ENCODE measurements at places on chromosomes 2 and 18. TPM values are rescaled to one million over a fixed set of nuclear protein-coding genes. Genes with fewer than 3 reads are reported as not detected.

GRCh38 chr2:25537526-25537925 is 135.9 kb downstream of the DTNB start:
- DNase-seq, result no peak

- peak; percentile 47 for DNase-seq
Observed at GRCh38 chr2:96951125-96951654, 35.2 kb downstream of the FAM178B start.

GRCh38 chr2:240960971-240961876 is 37.2 kb upstream of the SNED1 start:
- no peak for DNase-seq

DNA sequence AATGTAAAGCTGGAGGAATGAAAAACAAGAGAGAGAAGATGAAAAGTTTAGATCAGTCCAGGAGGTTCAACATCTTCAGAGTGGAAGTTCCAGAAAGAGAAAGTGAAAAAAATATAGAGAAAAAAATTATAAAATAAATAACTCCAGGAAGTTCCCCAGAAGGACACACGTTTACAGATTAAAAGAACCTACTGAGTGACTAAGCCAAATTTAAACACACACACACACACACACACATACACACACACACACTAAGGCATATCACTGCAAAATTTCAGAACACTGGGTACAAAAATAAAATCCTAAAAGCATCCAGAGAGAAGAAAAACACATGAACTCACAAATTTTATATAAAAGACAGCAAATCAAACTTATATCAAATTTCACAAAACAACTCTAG is 85.9 kb upstream of the PMAIP1 start:
- DNase-seq, result peak; percentile 20

- no peak for DNase-seq
Observed at GRCh38 chr18:70636991-70637390, 348.1 kb downstream of the SOCS6 start.

- DNase-seq, result no peak
Observed at GRCh38 chr2:57488061-57488460, 558.5 kb upstream of the VRK2 start.

SPR gene
- 26.6 TPM for total RNA-seq

PPP1R1C gene
- total RNA-seq, result 4.2 TPM

SNORC gene
- total RNA-seq, result 0.24 TPM

CFAP65 gene
- total RNA-seq, result 0.12 TPM

BCL2 gene
- 0.84 TPM for total RNA-seq

CERKL gene
- not detected for total RNA-seq

Measured in RPMI7951 (cell line).